ENCODE measurements at places on chromosomes 7 and 10. TPM values are rescaled to one million over a fixed set of nuclear protein-coding genes. Genes with fewer than 3 reads are reported as not detected.

ASZ1 gene
- polyA plus RNA-seq: 0.06 TPM

- no peak for DNase-seq
Measured at GRCh38 chr10:90417476-90418210, 440.2 kb downstream of the HTR7 start.

ADRA2A gene
- polyA plus RNA-seq: 2.5 TPM

DNA sequence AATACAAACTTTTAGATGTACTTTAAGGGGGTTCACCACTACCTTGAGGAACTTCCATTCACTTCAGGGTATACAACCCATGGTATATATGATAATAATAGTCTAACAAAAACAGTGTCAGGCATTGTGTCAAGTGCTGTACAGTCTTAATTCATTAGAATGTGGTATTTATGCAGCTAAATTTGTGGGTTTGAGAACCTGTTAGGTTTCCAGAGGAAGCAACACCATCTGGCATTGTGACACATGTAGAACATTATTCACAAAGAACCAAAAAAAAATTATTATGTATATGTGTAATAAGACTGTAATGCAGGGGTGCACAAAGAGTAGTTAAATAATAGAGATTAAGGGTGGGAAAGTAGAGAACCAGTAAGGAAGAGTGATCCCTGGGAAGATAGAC, 26.3 kb downstream of the TMEM60 start:
- no peak for DNase-seq

TUBAL3 gene
- 0.17 TPM for polyA plus RNA-seq

TMEM140 gene
- 28.1 TPM for polyA plus RNA-seq

DNAJC30 gene
- polyA plus RNA-seq: 8.9 TPM

LGI1 gene
- 4.2 TPM for polyA plus RNA-seq

- no peak for DNase-seq
Measured at GRCh38 chr10:88064608-88065382, 201.4 kb downstream of the PTEN start.

- DNase-seq: no peak
Measured at GRCh38 chr10:1581189-1581588, 156.1 kb downstream of the ADARB2 start.

MYL7 gene
- polyA plus RNA-seq: 0.62 TPM

- DNase-seq: no peak
Measured at GRCh38 chr7:131605280-131605878, 49.0 kb upstream of the PODXL start.

RARRES2 gene
- 63.1 TPM for polyA plus RNA-seq

DNA sequence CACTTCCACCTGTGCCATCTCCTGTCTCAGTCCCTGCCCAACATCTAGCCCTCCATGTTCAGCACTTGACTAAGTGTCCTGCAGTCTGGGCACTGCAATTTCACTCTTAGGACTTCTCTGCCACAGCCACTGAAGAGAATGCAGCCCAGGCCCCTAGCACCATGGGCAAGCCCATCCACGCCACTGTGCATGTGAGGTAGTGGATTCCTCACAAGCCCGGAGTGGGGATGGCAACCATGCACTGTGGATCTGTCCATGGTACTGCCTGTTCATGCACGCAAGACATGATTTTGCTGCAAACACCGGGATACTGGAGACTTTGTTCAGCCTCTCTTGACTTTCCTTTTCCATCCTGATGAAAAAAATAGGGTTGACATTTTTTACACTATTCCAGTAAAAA, 12.3 kb downstream of the DDC start:
- DNase-seq: no peak

DNA sequence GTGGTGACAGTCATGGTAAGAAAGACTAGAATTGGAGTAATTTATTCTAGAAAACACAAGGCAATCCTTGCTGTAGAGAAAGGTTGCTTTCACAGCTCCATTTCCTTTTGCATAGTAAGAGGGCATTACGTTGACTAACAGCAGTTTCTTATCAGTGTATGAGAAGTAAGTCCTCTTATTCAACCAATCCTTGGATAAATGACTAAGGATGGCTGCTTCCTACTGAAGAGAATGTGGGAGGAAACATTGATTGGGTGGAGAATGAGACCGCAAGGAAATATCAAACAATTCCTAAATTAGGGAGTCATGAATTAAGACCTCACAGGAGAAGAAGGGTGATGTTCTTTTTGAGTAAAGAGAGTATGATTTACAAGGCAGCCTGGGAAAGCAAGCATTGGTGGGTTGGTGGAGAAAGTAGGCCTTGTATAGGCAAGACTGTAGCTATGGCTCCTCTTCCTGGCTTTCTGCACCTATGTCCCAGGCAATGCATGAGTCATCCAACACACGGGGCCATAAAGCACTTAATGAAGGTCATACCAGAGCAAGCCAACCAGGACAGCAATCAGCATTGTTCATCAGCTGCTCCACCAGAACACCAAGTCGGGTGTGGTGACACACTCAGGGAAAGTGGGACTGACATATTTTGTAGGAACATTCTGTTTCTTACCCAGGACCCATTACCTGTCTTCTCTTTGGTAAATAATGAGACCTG, 5.6 kb downstream of the MGAM start:
- DNase-seq: no peak

NPSR1 gene
- not detected for polyA plus RNA-seq

ADK gene
- polyA plus RNA-seq: 27.0 TPM

ZNF503 gene
- 76.2 TPM for polyA plus RNA-seq

Measured in renal cortex interstitium (tissue), 15 donors.